ENCODE measurements at places on chromosomes 5 and 9. TPM values are rescaled to one million over a fixed set of nuclear protein-coding genes. Genes with fewer than 3 reads are reported as not detected.

Gene SHISAL2B
- total RNA-seq: not detected

Gene MAPK9
- total RNA-seq: 27.2 TPM

Gene TTC23L
- under 0.01 TPM for total RNA-seq

Gene LURAP1L
- 63.7 TPM for total RNA-seq

Gene MLANA
- total RNA-seq: not detected

Gene CHSY3
- total RNA-seq: 1.7 TPM

Gene GABRG2
- total RNA-seq: not detected

Gene CDKN2A
- 39.5 TPM for total RNA-seq

Gene MYORG
- total RNA-seq: 1.2 TPM

Gene C9orf153
- total RNA-seq: 0.50 TPM

Measured in smooth muscle cell of trachea (primary cell).